ENCODE measurements at places on chromosomes 1 and 21.
A peak's percentile ranks its signal among the peaks of the same experiment; 100 is the strongest.

DNA sequence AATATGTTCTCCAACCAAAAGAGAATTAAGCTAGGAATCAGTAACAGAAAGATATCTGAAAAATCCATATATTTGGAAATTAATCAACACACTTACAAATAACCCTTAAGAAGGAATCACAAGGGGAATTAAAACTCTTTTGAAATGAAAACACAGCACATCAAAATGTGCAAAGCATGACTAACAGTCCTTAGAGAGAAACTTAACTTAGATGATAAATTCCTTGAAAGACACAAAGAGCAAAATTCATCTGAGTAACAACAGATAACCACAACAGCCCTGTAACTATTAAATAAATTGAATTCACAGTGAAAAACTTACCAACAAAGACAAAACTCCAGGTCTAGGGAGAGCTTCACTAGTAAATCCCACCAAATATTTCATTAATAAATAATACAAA, 283.8 kb downstream of the SDCCAG8 start:
- DNase-seq, result no peak

GRCh38 chr21:28091466-28091865, 901.2 kb downstream of the LTN1 start:
- DNase-seq, result no peak

GRCh38 chr1:225021037-225021436, 91.6 kb downstream of the DNAH14 start:
- DNase-seq, result no peak

DNA sequence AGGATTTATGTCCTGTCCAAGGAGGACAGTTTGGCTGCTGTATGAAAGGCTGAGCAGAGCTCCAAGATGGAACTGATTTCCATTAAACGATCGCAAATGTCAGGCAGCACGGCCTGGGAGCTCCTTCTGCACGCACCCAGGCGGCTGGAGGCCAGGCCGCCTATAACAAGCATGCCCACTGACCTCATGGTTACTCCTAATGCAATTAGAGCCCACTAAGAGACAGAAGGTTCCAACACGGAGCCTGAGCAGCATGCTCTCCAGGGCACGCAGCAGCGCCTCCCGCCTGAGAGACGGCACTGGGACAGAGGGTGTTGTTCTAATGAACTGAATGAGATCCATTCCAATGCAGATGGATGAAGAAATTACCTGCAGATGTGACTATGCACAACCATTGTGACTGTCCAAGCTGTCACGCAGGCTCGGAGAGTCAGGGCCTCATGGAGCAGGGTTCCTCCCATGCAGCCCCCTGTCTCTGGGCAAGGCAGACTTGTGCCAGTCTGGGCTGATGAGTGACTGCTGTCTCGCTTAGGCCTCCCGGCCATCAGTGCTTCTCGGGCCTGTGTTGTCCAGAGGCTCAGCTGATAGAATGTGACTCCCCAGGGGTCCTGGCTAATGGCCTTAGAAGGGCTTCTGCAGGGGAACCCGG, 25.2 kb upstream of the CDCA8 start:
- no peak for DNase-seq

DNA sequence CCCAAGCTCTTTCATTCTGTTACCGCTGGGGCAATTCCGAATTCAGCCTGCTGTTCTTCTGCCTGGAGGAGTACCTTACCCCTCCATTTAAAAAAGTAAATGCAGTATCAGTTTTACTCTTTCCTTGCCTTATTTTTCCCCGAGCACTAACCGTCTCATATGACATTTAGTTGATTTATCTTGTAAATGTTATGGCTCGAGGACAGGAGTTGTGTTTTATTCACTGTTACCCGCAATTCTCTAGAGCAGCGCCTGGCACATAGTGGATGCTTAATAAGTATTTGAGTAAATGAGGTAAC, 425 bp upstream of the TADA1 start:
- no peak for DNase-seq

DNA sequence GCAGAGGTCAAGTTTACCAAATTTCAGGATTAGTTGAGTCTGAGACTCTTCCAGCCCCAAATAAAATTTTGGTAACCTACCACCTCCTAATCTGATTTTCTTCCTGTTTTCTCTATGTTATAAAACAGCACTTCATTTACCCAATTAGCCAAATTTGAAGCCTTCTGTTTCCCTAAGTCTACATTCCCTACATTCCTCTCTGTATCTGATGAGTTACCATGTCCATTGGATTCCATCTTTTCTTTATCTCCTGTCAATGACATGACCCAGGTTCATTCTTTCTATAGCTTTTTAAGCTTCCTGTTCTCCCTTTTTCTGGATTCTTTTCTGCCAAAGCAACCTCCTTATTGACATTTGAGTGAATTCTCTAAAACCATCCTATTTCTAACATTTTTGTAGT, 72.8 kb downstream of the OSBPL9 start:
- DNase-seq, result no peak

DNA sequence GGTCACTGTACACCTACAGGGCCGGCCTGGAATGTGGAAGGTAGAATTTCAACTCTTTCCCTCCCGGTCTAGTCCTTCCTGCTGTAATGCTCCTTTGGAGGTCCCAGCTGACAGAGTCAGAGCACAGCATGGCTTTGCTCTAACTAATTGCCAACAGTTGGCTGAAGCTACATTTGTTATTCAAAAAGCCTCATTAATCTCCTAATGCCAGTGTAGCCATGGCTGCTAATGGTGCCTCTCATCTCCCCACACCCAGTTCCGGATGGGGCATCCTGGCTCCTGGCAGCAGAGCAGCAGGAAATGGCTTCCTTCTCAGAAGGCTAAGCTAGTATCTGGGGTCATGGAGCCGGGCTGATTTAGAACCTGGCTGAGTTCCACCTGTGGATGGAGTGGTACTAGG, 18.7 kb upstream of the CAMK1G start:
- no peak for DNase-seq

DNA sequence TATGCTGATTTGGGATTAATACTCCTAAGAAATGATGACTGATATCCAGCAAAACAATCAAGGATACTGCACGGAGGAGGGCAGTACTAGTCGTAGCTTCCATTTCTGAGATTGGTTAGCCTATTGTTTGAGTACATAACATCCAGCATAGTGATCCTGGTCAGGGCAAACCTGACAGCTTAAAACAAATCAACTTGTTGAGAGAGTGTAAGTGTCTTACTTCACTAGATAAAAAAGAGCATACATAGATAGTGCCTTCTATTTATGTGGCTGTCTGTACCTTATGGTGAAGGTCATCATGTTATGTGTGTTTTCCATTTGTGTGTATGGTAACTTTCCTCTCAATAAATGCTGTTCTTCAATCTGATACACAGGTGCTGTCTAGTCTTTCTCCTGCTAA, 228.4 kb downstream of the PTGER3 start:
- DNase-seq, result no peak

DNA sequence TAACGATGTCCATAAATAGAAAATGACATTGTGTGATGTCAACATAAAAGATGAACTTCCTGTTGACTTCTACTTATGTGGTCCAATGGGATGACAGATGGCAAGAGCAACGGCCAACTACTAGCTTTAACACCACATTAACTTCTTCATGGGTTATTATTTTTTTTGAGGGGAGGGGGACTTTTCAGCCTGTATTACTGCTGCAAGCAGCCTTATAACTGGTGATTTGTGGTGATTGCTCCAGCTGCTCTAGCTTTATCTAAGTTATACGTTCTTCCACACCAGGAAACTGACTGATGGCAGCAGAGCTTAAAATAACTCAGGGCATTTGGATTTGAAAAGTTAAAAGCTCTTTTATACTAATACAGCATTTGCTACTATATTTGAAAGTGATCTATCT, 228.8 kb upstream of the B3GALT2 start:
- DNase-seq, result no peak

- peak; percentile 44 for DNase-seq
Observed at GRCh38 chr1:45012639-45013278, 705 bp downstream of the UROD start.

DNA sequence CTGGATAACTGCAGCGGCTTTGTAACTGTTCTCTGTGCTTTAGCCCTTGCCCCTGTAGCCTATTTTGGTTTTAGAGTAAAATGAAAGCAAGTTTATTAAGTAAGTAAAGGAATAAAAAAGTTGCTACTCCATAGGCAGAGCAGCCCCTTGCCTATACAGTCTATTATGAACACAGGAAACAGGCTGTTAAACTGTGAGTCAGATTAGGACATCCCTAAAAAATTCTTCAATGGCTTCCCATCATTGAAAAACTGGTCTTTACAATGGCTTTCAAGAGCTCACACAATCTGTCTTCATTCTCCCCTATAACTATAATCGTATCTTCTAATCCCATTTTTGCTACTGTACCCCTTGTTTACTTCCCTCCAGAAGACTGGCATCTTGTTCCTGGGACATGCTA, 43.0 kb downstream of the ATG4C start:
- no peak for DNase-seq

GRCh38 chr21:39016740-39017315, 166.4 kb downstream of the PSMG1 start:
- no peak for DNase-seq

- DNase-seq, result no peak
Observed at GRCh38 chr1:91611483-91611917, 110.8 kb downstream of the CDC7 start.

GRCh38 chr1:203475012-203475981, at the start of gene PRELP:
PRELP (plus strand) TSS chr1:203475806; CDS start chr1:203483185, 7,379 bp downstream.
- DNase-seq, result no peak

GRCh38 chr1:67683766-67684525, 1.1 kb upstream of the GADD45A start:
- DNase-seq, result no peak

GRCh38 chr1:184806296-184806721, 51.7 kb upstream of the EDEM3 start:
- DNase-seq, result no peak

DNA sequence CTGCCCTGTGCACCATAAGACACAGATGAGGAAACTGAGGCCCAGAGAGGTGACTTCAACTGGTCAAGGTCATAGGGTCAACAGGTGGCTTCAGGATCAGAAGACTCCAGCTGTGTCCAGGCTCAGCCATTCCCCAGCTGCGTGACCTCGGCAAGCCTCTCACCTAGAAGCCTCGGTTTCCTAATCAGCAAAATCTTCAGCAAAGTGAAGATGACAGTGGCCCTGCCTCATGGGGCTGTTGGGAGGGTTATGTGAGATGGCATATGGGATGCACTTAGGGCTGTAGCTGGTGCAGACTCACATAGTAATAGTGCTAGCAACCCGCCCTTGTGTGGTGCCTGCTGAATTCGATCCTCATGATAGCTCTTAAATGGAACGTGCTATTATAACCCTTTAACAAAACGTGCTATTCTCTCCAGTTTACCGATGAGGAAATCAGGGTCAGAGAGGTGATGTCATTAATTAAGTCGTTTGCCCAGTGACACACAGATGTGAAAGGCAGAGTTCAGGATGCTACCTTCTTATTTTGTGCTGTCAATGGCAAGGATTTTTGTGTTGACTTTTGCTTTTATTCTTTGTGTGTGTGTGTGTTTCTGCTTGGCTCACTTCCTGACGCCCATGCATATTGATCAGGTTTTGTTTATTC, 472.9 kb downstream of the MATN1 start:
- DNase-seq, result no peak

DNA sequence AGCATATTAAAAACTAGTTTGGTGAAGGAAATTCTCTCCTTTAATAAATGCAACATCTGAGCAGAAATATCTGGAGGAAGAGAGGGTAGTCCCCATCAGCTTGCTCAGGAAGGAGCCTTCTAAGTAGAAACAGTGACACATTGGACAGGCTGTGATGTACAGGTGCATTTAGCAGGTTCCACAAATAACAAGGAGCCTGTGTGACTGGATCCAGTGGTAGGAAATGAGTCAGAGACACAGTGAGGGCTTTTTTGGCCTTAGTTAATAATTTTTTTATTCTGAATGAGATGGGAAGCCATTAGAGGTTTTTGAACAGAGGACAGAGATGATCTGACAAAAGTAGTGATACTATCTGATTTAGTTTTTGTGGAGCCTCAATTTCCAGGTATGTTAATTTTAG, 738.9 kb upstream of the PTBP2 start:
- DNase-seq, result no peak

DNA sequence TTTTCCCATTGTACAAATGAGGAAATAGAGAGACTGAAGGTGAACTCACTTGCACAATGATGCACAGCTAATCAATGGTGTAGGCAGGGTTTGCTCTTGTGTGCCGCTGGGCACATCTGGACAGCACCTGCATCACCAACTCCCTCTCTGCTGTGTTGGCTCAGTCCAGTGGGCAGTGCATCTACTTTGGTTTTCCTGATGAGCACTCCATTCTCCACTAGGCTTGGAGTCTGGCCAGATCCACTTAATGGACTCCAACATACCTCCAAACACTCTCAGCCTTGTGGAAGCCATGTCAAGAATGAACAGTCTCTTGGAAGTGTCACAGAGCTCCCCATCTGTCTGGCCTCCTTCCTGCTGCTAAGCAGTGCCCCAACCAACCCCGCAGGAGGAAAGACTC, 152.2 kb downstream of the HIVEP3 start:
- no peak for DNase-seq

DNA sequence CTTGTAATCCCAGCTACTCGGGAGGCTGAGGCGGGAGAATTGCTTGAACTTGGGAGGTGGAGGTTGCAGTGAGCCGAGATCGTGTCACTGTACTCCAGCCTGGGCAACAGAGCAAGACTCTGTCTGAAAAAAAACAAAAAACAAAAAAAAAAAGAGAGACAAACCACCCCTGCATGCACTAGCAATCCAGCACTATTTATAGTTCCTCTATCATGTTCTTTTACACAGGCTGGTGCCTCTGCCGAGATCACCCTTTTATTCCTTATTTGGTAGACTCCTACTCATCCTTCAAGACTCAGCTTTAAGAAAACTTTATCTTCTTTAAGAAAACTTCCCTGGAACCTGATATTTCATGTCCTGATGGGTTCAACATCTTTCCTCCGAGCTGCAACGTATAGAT, 10.8 kb downstream of the FMO5 start:
- DNase-seq, result no peak

DNA sequence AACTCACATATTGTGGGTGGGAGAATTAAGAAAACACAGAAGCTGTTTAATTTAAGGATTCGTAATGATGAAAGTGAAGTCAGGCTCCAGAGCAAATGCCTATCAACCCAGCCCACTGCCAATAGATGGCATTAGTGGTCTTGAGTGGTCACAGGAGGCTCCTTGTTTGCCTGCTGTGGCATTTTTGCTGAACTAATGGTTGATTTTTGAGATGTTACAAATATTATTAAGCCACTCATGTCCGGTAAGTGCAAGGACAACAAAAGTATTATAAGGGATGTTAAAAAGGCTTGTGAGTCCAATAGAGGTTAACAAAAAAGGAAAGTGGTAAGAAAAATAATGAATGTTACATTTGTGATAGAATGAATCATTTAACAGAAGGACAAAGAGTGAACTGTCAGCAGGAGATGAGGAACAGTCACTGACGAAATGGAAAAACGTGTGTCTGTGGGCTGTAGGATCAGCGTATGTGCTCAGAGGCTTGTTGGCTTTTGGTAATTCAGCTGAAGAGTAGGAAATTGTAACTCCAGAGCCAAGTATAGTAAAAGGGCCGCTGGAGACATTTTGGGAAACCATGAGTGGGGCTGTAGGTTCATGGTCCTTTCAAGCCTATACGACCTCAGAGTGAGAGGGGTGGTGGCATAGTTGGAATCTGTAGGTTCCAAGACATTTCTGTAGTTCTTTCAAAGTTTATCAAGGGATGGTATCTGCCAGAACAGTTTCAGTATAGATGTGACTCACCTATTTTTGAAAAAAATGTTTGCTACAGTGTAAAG, 11.2 kb downstream of the SFT2D2 start:
- DNase-seq, result no peak

Measured in substantia nigra (tissue), 51 donors.